ENCODE measurements at places on chromosomes 16 and 17.

DNA sequence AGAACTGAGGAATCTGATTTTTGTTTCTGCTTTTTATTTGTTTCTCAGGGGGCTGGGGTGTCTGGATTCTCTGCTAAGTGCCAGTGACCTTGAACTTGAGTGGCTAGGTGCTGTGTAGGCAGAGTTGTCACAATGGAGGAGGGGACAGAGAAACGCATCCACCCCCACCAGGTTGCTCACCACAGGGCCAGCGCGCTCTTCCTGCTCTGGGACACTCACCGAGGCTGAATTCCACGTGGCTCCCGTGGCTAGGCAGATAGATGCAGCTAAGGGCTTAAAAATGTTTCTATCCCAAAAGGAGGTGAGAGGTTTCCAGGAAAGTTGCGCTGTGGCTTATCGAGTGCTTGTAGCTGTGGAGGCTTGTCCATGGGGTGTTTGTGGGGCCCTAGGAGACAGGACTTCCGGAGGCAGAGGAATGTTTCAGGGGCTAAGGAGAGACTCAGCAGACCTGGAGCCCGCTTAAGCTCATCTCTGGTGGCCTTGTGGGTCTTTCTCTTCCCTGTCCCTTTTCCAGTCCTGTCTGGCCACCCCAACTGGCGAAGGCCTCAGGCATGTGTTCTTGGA is 36.8 kb downstream of the ADCY7 start:
- no peak for DNase-seq

DNA sequence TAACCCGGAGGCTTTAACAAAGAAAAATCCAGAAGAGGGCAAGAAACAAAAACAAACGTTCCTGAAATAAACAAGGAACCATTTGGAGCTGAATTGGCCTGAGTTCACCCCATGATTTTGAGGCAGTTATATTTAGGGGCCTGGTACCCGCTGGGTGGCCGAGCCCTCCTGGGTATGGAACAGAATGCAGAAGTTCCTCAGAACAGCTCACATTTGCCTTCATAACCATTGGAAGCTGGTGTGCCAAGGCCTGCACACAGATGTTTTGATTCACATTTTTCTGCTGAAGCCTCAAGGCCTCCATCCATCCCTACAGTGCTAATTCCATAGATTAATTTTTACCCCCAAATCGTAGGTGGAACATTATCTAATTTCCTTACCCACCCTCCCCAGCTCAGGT is 3.3 kb upstream of the ZFHX3 start:
- no peak for DNase-seq

DNA sequence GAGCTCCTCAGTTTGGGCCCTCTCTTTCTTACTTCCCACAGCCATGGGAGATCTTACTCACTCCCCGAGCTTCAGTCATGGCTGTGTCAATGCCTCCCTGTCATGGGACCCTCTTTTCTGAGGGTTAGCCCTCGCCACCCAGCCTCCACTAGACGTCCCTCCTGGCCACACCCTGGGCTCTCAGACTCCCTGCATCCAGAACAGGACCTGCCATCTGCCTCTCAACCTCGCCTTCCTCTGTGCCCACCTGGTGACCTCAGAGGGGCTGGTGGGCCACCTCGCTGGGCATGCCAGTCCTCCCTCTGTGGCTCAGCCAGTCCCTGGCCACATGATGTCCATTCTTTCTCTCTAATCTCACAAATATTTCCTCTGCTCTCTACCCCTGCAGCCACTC is 54.6 kb upstream of the MED9 start:
- no peak for DNase-seq

- peak; percentile 12 for DNase-seq
Observed at GRCh38 chr17:6069539-6070429, at the start of gene WSCD1. Gene WSCD1 (plus strand): TSS chr17:6070379. CDS start chr17:6080659, 10,280 bp downstream.

DNA sequence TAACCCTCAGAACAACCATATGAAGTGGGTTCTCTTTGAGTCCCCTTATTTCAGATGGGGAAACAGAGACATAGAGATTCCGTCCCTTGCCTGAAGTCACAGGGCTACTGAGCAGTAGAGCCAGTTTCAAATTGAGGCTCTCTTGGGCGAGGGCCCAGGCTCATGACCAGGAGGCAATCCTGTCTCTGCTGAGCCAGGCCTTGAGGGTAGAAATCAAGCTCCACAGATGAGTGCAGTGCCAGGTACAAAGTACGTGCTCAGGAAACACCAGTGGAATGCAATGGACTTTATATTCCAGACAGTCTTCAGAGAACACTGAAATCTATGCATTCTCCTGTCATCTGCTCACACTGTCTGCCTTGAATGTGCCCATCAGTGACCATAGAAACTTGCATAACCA is 291.7 kb upstream of the MAF start:
- no peak for DNase-seq

DNA sequence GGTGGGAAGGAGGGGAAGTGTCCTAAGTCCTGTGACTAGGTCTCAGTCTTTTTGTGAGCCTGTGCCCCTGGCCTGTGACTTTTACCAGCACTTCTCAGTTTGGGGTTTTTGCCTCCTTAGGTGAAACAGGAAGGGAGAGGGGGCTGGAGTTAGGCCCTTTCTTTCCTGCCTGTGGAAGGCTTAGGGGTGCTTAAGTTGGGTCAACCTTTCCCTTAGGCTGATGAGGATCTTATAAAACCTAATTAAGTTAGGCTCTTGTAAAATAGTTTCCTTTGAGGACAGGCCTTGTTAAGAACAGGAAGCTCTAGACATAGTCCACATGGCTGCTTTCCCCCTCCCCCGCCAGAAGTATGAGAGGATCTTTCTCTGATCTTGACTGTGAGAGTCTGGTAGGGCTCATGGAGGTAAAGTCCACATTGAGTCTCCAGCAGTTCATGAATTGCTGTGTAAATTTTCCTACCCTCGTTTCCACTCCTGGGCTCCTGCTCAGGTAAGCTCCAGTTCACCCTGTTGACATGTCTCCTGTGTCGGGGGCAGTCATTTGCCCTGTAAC is 17.0 kb upstream of the DNASE1 start:
- no peak for DNase-seq

GRCh38 chr17:13704333-13704732 is 102.6 kb upstream of the HS3ST3A1 start:
- no peak for DNase-seq

- DNase-seq, result no peak
Observed at GRCh38 chr16:85445064-85445778, 167.9 kb upstream of the GSE1 start.

DNA sequence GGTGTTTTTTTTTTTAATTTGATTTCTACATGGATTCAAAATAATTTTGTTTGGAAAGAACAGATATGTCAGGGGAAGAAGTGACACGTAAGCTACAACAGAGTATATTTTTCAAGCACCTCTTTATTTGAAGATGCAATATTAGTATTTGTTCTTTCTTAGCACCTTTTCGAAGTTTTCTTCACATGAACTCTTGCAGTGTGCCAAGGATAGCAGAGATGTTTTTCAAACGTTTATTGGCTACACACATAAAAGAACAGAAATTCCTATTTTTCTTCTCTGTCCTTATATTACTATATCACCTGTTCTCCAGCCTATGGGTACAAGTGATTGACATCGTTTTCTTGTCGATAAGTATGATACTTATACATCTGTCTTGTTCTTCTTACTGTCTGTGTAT is 192.7 kb upstream of the TBX2 start:
- DNase-seq, result no peak

DNA sequence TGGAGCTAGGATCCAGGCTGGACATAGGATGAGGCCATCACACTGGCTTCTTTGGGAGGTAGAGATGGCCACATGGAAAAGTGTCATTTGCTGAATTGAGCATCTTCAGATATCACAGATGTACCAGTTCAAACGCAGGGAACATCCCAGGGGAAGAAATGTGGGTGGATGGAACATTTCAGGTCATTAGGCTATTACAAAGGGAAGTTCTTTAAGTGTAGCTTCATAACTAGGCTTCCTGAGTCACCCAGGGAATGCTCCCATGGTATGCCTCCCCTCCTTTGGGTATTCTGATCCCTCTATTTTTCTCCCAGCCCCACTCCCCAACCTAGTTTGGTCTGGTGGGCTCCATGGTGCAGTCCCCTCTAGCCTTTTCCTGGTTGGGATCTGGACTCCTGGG is 69.8 kb upstream of the IRX3 start:
- DNase-seq, result no peak

DNA sequence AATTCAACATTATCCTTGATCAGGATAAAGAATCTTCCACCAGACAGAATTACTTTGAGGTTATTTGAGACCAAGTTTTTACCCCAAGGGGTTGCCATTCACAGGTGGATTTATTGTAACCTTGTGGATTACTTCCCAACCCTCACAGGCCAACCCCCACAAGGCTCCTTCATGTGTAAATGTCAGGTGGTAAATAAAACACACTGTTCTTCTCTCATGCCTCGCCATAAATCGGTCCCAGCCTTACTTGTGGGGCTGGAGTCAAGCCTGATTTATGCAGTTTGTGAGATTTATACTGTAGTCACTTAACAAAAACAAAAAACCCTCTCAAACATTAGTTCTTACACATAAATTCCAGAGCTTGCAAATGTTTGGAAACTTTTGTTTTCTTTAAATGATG is 98.6 kb upstream of the IRX3 start:
- DNase-seq, result no peak

DNA sequence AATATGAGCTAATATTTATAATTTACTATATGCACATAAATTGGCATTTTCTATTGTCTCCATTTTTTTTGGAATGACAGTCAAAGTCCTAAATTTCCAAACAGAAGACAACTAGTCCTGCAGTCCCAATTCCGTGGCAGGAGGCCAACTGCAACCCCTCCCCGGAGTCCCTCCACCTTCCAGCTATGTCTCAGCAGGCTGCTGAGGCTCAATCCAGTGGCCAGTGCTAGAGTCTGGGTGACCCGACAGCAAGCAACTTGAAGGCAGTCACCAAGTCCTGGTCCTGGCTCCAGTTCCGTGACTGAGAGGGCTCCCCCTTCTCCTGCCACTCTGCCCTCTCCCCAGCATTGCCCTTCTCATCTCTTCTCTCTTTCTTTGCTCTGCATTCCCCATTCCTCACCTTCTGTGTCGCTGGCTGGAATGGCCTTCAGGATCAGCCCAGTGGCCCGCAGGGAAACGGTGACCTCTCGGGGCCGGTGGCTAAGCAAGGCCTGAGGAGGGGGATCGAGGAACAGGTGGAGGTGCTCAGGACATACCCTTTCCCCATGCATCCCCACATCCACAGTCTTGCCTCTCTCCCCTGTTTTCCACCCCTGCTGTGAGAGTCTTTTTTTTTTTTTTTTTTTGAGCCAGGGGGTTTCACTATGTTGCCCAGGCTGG is 22.4 kb upstream of the MFSD6L start:
- no peak for DNase-seq

GRCh38 chr17:52157603-52158449 is 688 bp downstream of the CA10 start:
- no peak for DNase-seq

GRCh38 chr17:29982991-29983653 is 41.7 kb downstream of the EFCAB5 start:
- no peak for DNase-seq

GRCh38 chr16:26330654-26331053 is 638.9 kb downstream of the HS3ST4 start:
- no peak for DNase-seq

DNA sequence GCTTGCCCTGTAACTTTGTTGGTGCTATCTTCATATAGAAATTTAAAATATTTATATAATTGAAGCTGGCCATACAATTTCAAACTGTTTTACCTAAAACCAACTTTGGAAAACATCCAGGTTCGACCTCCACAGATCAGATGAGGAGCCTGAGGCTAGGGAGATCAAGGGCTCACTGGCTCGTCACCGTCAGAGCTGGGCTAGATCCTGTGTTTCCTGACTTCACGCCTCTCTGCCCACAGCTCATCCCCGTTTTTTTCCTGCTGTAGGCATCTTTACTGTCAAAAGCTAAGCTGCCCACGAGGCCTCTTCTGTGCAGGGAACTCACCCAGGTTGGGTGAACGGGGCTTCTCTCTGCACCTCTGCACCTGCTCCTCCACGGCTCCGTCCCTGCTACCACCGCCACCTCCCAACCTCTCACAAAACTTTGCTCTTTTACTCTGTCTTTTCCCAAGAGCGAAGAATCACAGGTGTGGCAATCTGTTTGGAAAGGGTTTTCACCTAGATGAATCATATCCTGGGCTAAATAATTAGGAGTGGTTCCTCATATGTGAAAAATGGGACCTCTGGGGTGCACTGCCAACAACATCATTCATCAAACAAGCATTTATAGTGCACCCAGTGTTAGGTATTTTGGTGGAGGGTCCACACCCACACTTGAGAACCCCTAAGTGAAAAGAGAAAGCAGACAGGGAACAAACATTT is 24.8 kb upstream of the KDM6B start:
- no peak for DNase-seq

- DNase-seq, result no peak
Observed at GRCh38 chr16:30603945-30604315, 6.3 kb downstream of the ZNF689 start.

DNA sequence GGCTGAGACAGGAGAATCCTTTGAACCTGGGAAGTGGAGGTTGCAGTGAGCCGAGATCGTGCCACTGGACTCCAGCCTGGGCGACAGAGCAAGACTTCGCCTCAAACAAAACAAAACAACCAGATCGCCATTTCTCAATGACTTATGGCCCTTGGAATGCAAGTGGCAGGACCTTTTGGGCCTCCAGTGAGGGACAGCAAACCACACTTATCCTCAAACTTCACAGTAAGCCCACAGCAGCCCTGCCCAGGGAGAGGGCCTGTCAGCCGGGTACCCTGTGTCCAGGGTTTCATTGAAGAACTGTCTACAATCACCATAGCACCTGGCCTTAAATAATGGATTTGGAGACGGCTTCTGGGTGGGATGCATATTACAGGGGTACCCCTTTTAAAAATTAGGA is 11.7 kb downstream of the TRAF4 start:
- DNase-seq, result no peak
